Fibroblast of lung (primary cell): ENCODE measurements at places on chromosomes 16 and 17. TPM values are rescaled to one million over a fixed set of nuclear protein-coding genes. Genes with fewer than 3 reads are reported as not detected.

Gene SLC12A3
- total RNA-seq = not detected in 2 replicates

Gene ATMIN
- 52.8 and 56.8 TPM in 2 replicates for total RNA-seq

Gene GSG1L
- total RNA-seq = under 0.01 TPM in 1 of 2 replicates, not detected in the other

Gene PPP1R27
- total RNA-seq = under 0.01 TPM in 1 of 2 replicates, not detected in the other

Gene SLC39A11
- 21.1 and 27.4 TPM in 2 replicates for total RNA-seq

Gene CD79B
- 0.17 and 0.26 TPM in 2 replicates for total RNA-seq

Gene ZNF276
- 12.7 and 12.8 TPM in 2 replicates for total RNA-seq

Gene PIRT
- total RNA-seq = not detected in 2 replicates

Gene RANBP10
- 3.9 and 4.6 TPM in 2 replicates for total RNA-seq

Gene FOXN1
- not detected in 2 replicates for total RNA-seq

Gene KRTAP4-1
- not detected in 2 replicates for total RNA-seq

Gene HYDIN
- total RNA-seq = 1.3 and 1.7 TPM in 2 replicates

Gene KCNG4
- total RNA-seq = not detected in 2 replicates

Gene DOC2B
- total RNA-seq = not detected in 2 replicates

Gene NPIPA3
- 0.77 and 4.6 TPM in 2 replicates for total RNA-seq

Gene SRCAP
- total RNA-seq = 11.3 and 14.2 TPM in 2 replicates

Gene EFNB3
- 0.26 and 0.33 TPM in 2 replicates for total RNA-seq

Gene OR3A3
- total RNA-seq = not detected in 2 replicates

Gene CD7
- total RNA-seq = under 0.01 and 0.17 TPM in 2 replicates

Gene CD300A
- not detected in 2 replicates for total RNA-seq

Gene CCL5
- total RNA-seq = not detected in 2 replicates

Gene KRTAP3-1
- total RNA-seq = not detected in 2 replicates
